NCI-H2029 (cell line): ENCODE measurements at places on chromosomes 16 and 17.

GRCh38 chr16:8569650-8570346 lies 20.5 kb downstream of the TMEM114 start:
- DNase-seq = no peak

DNA sequence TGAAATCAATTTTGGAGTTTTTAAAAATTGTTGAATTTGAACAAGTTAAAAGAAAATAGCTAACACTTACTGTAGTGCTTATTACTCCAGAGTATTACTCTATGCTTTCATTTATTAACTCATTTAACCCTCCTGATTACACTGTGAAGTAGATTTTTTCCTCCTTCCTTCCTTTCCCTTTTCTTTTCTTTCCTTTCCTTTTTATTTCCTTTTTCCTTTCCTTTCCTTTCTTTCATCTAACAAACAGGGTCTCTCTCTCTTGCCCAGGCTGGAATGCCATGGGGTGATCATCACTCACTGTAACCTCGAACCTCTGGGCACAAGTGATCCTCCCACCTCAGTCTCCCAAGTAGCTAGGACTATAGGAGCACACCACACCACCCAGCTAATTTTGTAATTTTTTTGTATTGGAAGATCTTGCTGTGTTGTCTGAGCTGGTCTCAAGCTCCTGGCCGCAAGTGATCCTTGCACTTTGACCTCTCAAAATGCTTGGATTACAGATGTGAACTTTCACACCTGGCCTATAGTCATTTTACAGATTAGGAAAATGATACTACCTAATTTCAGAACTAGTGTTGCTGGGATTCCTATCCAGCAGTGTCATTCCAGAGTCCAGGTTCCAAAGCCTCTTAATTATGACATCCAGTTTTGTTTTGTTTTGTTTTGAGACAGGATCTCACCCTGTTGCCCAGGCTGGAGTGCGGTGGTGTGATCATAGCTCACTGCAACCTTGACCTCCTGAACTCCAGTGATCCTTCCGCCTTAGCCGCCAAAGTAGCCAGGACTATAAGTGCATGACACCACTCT lies 59.9 kb downstream of the TAOK1 start:
- DNase-seq = no peak

- DNase-seq = no peak
These were observed 41.0 kb downstream of the STAT3 start for GRCh38 chr17:42347198-42347597.

DNA sequence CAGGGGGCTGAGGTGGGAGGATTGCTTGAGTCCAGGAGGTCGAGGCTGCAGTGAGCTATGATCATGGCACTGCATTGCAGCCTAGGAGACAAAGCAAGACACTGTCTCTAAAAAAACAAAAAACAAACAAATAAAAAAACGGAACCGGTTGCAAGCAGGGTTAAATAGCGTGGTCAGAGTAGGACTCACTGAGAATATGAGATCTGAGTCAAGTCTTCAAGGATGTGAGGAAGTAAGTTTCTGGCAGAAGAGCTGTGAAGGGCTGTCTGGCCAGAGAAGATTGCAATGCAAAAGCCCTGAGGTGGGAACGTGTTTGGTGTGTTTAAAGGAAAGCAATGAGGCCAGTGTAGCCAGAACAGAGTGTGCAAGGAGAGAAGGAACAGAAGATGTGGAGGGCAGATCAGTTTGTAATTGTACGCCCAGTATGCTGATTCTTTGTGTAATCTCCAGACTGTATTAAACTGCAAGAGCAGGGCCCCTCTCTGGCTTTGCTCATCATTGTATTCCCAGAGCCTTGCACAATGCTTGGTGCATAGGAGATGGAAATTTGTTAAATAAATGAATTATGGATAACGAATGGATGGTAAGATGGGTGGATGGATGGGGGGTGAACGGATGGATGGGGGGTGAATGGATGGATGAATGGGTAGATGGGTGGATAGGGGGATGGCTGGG lies 6.3 kb downstream of the G6PC1 start:
- no peak for DNase-seq

- DNase-seq = no peak
These were observed 56.3 kb upstream of the CDH11 start for GRCh38 chr16:65178151-65178550.

DNA sequence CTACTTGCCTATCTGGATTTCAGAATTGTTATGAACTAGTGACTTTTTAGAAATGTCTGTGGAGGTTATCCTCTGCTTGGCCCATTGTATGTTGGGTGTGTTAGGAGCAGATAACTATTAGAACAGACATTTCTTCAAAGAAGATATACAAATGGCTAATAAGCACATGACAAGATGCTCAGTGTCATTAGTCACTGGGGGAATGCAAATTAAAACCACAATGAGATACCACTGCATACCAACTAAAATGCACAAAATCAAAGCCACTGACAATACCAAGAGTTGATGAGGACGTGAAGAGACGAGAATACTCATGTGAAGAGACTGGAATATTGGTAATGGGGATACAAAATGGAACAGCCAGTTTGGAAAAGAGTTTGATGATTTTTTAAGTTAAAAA lies 39.2 kb downstream of the CEP112 start:
- DNase-seq = no peak

DNA sequence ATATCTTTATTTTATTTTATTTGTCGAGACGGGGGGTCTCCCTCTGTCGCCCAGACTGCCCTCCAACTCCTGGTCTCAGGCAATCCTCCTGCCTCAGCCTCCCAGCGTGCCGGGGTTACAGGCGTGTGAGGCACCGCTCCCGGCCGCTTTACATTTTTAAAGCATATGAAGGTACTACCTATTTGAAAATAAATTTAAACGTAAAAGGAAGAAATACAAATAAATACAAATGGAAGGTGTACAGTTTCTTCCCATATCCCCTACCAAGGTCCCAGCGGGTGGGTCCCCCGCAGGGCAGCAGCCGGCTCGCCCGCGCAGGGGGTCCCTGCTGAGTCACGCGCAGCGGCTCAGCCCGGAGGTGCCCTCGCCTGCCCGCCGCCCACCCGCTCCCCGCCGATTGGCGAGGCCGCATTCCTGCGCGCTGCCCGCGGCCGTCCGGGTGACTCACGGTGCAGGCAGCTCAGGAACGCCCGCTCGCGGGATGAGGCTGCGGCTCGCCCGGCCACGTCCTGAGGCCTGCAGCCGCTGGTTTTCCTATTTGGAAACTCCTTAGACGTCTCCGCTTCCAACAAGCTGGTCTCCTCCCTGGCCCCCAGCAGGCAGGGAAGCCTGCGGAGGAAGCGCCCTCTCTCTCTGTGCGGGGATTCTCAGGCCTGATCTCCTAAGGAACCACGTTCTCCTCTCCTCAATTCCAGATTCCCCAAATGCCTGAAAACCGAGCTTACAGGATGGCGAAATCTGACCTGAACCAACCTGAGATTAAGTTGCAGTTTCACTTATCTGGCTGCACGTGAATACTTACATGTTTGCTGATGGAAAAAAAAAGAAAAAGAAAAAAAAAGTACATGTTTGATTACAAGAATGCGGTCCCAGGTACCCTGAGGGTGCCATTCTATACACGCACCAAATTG lies 54.8 kb upstream of the MAP3K14 start:
- DNase-seq = no peak

DNA sequence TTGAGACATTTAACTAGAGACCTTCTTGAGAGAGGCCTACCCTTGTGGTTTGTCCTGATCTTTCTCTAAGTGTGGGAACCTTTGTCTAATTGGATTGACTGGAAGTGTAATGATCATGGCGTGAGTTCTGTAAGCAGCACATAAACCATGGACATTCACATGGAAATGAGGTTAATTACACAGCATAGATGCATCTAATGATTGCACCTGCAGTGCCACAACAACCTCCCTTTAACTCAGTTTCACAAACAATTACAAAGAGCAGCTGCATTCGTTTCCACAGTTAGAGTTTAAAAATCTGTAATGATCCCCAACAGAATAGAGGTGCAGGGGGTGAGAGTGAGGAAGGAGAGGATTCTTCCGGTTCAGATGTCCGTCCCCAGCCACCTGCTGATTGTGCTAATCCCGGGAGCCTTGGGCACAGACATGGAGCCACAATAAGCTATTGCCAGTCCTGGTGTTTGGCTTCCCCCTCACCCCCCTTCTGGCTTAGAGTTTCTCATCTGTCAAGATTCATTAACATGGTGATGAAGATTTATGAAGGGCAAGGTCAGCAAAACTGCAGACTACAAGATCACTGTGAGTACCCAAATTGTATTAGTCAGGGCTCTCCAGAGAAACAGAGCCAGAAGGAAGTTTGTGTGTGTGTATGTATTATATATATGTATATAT lies 659.2 kb upstream of the SOX9 start:
- no peak for DNase-seq

GRCh38 chr17:60947543-60947942 lies 269.9 kb downstream of the BCAS3 start:
- no peak for DNase-seq

DNA sequence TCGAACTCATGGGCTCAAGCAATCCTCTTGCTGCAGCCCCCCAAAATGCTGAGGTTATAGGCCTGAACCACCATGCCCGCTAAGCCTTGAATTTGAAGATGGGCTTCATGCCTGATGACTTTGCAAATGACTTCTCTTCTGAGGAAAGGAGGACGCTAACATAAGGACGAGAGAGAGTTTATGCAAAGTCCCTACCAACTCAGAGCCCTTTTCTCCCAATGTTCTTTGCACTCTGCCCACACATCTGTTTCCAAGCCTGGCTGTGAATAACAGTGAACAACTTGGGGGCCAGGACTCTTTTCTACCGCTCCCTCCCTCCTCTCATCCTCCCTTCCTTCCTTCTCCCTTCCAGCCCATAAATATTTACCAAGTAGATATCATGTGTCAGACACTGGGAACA lies 8.5 kb upstream of the NPIPB2 start:
- DNase-seq = no peak

DNA sequence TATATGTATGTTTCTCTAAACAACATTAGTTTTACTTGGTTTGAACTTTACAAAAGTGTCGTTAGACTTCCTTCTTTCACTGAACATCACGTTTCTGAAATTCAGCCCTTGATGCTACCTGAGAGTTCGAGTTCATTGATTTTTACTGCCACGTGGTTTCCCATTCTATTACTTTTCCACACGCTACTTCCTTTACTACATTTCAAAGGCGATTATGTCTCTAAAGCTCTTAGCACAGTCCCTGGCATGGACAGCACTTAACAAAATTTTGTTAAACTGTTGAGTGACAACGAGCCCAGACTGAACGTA lies 15.9 kb upstream of the ARHGAP17 start:
- no peak for DNase-seq

DNA sequence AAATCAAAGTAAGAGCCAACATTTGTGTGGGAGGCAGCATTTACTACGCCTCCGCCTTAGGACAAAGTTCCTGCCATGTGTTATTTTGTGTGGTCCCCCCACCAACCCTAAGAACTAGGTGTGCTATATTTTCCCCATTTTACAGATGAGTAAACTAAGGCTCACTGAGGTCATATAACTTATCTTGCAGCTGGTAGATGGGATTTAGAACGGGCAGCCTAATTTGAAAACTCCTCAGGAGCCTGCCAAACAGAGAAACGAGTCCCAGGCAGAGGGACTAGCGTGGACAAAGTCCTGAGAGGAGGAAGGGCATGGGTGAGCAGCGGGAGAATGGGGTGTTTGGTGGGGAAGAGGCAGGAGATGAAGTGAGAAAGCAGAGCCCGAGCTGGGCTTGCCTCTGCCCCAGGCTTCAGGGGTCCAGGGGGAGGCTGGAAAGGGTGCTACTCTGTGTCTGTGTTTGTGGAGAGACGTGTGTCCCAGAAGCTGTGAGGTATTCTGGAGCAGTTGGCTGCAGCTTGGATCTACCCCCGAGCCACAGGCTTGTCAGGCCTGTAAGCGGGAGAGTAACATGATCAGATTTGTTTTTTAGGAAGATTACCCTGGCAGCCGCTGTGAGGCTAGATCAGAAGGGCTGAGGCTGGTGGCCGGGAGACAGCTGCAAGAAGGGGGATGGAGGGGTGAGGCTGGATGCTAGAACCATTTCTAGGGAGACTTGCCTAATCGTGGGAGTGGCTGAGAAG lies 5.0 kb downstream of the MLLT6 start:
- no peak for DNase-seq

GRCh38 chr16:48462106-48462740 lies 77.0 kb upstream of the SIAH1 start:
- DNase-seq = no peak
